ENCODE measurements at places on chromosomes 2 and 18. TPM values are rescaled to one million over a fixed set of nuclear protein-coding genes. Genes with fewer than 3 reads are reported as not detected.

The RGPD3 gene
- 0.21 TPM for total RNA-seq

The HOXD13 gene
- total RNA-seq, result not detected

The FAM228A gene
- total RNA-seq, result 0.17 TPM

The IGFBP5 gene
- total RNA-seq, result not detected

The ST6GAL2 gene
- total RNA-seq, result 0.34 TPM

The TCF7L1 gene
- total RNA-seq, result 0.12 TPM

The APCDD1 gene
- total RNA-seq, result not detected

The RAX gene
- not detected for total RNA-seq

The DSC3 gene
- total RNA-seq, result not detected

The SERPINB2 gene
- total RNA-seq, result 0.45 TPM

The FEV gene
- not detected for total RNA-seq

The DLX2 gene
- not detected for total RNA-seq

The LAMA3 gene
- total RNA-seq, result 0.07 TPM

The PDK1 gene
- total RNA-seq, result 25.5 TPM

The HOXD10 gene
- not detected for total RNA-seq

The SCN7A gene
- total RNA-seq, result not detected

The HOXD3 gene
- total RNA-seq, result not detected

The FSHR gene
- total RNA-seq, result not detected

The G6PC2 gene
- total RNA-seq, result not detected

The NCKAP5 gene
- total RNA-seq, result not detected

The FBXO36 gene
- total RNA-seq, result 0.83 TPM

The ATAD2B gene
- 48.3 TPM for total RNA-seq

The GNLY gene
- 14.8 TPM for total RNA-seq

The LCLAT1 gene
- total RNA-seq, result 18.2 TPM

The SP5 gene
- not detected for total RNA-seq

The RTP5 gene
- total RNA-seq, result 0.12 TPM

The SOWAHC gene
- total RNA-seq, result 1.3 TPM

The PAX8 gene
- 0.21 TPM for total RNA-seq

The CAPN13 gene
- total RNA-seq, result not detected

The LDAH gene
- 11.2 TPM for total RNA-seq

The SLC35F6 gene
- 16.0 TPM for total RNA-seq

The MZT2B gene
- 193 TPM for total RNA-seq

The SPHKAP gene
- not detected for total RNA-seq

The FAHD2B gene
- 21.4 TPM for total RNA-seq

The GCG gene
- not detected for total RNA-seq

The RAB6C gene
- not detected for total RNA-seq

The UGT1A10 gene
- not detected for total RNA-seq

The FAM124B gene
- 2.7 TPM for total RNA-seq

The OR6B2 gene
- not detected for total RNA-seq

The HOXD8 gene
- total RNA-seq, result not detected

The SMYD1 gene
- total RNA-seq, result not detected

The DES gene
- not detected for total RNA-seq

The ITM2C gene
- total RNA-seq, result 15.3 TPM

The PPP1R1C gene
- total RNA-seq, result not detected

Data from T-helper 17 cell (primary cell).